ENCODE measurements at places on chromosomes 13 and 19. TPM values are rescaled to one million over a fixed set of nuclear protein-coding genes. Genes with fewer than 3 reads are reported as not detected.
A peak's percentile ranks its signal among the peaks of the same experiment; 100 is the strongest.

CEACAM1 gene
- total RNA-seq: 3.5 TPM

- no peak overlapping the region for H3K4me3 ChIP-seq
- peaks cover 33% of the 10 kb centered on the region for H3K36me3 ChIP-seq
- no peak for DNase-seq
- H3K27me3 ChIP-seq: no peaks in the 10 kb centered on the region
- H3K4me1 ChIP-seq: no peaks in the 10 kb centered on the region
These were observed 19.5 kb upstream of the TM6SF2 start for GRCh38 chr19:19292607-19293006.

DNA sequence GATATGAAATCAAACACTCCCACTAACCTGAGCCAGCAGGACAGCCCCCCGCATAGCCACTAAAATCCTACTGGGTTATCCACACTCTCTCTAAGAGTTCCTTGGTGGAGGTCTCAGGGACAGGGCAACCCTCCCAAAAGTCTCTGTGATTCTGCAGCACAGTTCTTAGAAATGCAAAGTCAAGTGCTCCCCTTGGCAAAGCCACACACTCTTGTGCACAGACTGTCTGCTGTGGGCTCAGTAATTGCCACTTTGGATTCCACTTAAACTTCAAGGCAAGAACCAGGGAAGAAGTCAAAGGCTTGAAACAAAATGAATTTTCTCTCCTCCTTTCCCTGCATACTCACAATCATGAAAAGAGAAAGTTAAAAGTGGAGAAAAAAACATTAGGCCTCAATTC, 61.5 kb downstream of the DOCK9 start:
- H3K27me3 ChIP-seq: no peaks in the 10 kb centered on the region
- no peak overlapping the region for H3K27ac ChIP-seq
- DNase-seq: peak; percentile 31
- no peak overlapping the region for H3K4me3 ChIP-seq

CYP4F11 gene
- not detected for total RNA-seq

BRCA2 gene
- 11.9 TPM for total RNA-seq

DNA sequence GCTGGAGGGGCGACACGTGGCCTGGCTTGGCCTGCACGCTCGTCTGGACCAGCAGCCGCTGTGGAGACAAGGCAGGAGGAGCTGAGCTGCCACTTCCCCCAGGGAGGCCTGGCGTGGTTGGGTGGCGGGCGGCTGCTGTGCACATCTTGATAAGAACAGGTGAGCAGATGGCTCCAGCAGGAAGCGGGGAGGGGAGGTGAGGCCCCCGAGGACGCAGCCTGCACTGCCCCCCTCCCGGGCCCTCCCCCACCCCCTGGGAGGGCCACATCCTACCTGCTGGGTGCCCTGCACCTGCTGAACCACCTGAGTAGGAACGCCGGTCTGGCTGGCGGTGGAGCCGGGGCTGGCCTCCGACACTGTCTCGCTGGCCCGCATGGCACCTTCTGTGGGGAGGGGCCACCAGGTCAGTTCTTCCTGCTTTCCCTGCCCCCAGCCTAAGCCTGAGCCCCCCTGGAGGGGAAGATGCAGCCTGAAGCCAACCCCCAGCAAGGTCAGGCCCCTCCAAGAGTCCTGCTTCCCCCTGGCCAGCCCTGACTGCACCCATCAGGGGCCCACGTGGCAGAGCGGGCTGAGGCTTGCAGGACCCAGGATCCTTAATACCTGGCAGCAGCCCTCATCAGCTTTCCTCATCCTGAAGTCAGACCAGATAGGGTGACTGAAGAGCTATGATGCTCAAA, 22.8 kb downstream of the RFX1 start:
- no peak overlapping the region for H3K4me3 ChIP-seq
- no peaks in the 10 kb centered on the region for H3K36me3 ChIP-seq
- no peaks in the 10 kb centered on the region for H3K27me3 ChIP-seq
- no peak for DNase-seq
- H3K4me1 ChIP-seq: peaks cover 64% of the 10 kb centered on the region

- peak; percentile 89 for DNase-seq
- no peak overlapping the region for H3K4me3 ChIP-seq
- peaks cover under 1% of the 10 kb centered on the region for H3K4me1 ChIP-seq
- no peaks in the 10 kb centered on the region for H3K27me3 ChIP-seq
These were observed 14.8 kb downstream of the OPA3 start for GRCh38 chr19:45569619-45570421.

GRK1 gene
- total RNA-seq: not detected

GRCh38 chr19:19101540-19101939, 36.7 kb downstream of the TMEM161A start:
- H3K4me3 ChIP-seq: no peak overlapping the region
- H3K4me1 ChIP-seq: peaks cover 15% of the 10 kb centered on the region
- H3K27ac ChIP-seq: no peak overlapping the region
- no peaks in the 10 kb centered on the region for H3K27me3 ChIP-seq
- no peak for DNase-seq
- H3K36me3 ChIP-seq: no peaks in the 10 kb centered on the region

DNA sequence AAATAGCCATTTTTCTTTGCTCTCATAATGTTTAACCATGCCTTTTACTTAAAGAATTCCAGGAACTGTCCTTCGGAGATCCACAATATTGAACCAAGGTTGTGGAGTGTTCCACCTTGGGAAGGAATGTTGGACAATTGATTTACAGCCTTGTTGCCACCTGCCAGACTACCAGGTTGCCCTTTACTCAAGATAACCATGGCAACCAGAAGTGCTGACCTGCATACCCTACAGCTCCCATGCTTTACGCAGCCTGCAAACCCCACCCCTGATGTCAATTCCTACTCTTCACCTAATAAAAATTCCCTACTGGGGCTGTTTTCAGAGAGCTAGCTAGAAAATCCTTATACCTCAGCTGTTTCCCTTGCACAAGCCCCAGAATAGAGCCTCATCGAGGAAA, 151.0 kb upstream of the RXFP2 start:
- H3K27me3 ChIP-seq: no peaks in the 10 kb centered on the region
- H3K4me1 ChIP-seq: no peaks in the 10 kb centered on the region
- DNase-seq: no peak
- H3K4me3 ChIP-seq: no peak overlapping the region
- H3K36me3 ChIP-seq: no peaks in the 10 kb centered on the region

DNA sequence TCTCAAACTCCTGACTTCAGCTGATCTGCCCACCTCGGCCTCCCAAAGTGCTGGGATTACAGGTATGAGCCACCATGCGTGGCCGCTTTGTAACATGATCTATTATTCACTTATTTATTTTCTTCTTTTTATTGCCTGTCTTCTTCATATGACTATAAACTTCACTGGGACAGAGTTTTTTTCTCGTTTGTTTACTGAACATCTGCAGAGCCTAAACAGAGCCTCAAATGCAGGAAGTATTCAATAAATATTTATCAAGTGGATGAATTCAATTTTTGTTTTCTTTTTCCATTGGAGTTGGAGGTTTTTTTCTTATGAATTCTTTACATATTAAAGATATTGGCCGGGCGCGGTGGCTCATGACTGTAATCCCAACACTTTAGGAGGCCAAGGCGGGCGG, 54.7 kb downstream of the SKA3 start:
- no peaks in the 10 kb centered on the region for H3K27me3 ChIP-seq
- no peaks in the 10 kb centered on the region for H3K4me1 ChIP-seq
- no peak overlapping the region for H3K27ac ChIP-seq
- no peak for DNase-seq
- no peak overlapping the region for H3K4me3 ChIP-seq

GRCh38 chr13:47929156-47929555, 71.9 kb downstream of the SUCLA2 start:
- no peak overlapping the region for H3K4me3 ChIP-seq
- DNase-seq: no peak
- H3K27ac ChIP-seq: no peak overlapping the region
- no peaks in the 10 kb centered on the region for H3K36me3 ChIP-seq
- H3K4me1 ChIP-seq: no peaks in the 10 kb centered on the region

GRCh38 chr13:66971004-66971403, 259.1 kb downstream of the PCDH9 start:
- H3K27me3 ChIP-seq: no peaks in the 10 kb centered on the region
- H3K36me3 ChIP-seq: no peaks in the 10 kb centered on the region
- 0 out of 2 replicates have a peak, but pooled peaks cover 3% of the 10 kb centered on the region for H3K4me1 ChIP-seq

OR10H1 gene
- not detected for total RNA-seq

DNA sequence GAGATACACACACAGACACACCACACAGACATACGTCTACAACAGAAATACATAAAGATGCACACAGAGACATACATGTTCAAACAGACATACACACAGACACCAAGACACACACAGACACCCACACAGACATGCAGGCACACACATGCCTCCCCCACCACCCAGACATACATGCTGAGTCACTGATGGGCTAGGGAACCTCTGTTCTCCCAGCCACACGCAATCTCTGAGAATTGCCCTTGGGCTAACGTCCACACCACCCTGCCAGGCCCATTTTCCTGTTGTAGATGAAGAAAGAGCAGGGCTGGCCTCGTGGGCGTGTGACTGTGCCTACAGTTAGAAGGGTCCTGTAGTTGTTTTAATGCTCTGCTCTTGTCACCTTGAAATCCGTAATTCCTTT, 261.9 kb downstream of the KCNRG start:
- H3K36me3 ChIP-seq: no peaks in the 10 kb centered on the region
- no peaks in the 10 kb centered on the region for H3K4me1 ChIP-seq
- no peak overlapping the region for H3K27ac ChIP-seq
- H3K27me3 ChIP-seq: no peaks in the 10 kb centered on the region
- no peak for DNase-seq
- H3K4me3 ChIP-seq: no peak overlapping the region

- no peaks in the 10 kb centered on the region for H3K36me3 ChIP-seq
- H3K4me3 ChIP-seq: no peak overlapping the region
- no peak overlapping the region for H3K27ac ChIP-seq
- DNase-seq: no peak
- H3K4me1 ChIP-seq: peaks cover 19% of the 10 kb centered on the region
- H3K27me3 ChIP-seq: no peaks in the 10 kb centered on the region
These were observed 12.7 kb downstream of the SMIM24 start for GRCh38 chr19:3467437-3468198.

GRCh38 chr13:37729876-37730275, 131.3 kb upstream of the POSTN start:
- DNase-seq: no peak
- no peaks in the 10 kb centered on the region for H3K27me3 ChIP-seq
- H3K4me3 ChIP-seq: no peak overlapping the region
- H3K4me1 ChIP-seq: no peaks in the 10 kb centered on the region
- no peak overlapping the region for H3K27ac ChIP-seq

GRCh38 chr19:2609389-2610116, 92.9 kb downstream of the GNG7 start:
- peak; percentile 40 for DNase-seq
- no peak overlapping the region for H3K4me3 ChIP-seq
- H3K27ac ChIP-seq: no peak overlapping the region
- H3K27me3 ChIP-seq: no peaks in the 10 kb centered on the region
- H3K36me3 ChIP-seq: no peaks in the 10 kb centered on the region

GRCh38 chr13:108368250-108368905, 98.9 kb downstream of the TNFSF13B start:
- no peaks in the 10 kb centered on the region for H3K27me3 ChIP-seq
- H3K4me3 ChIP-seq: no peak overlapping the region
- H3K36me3 ChIP-seq: no peaks in the 10 kb centered on the region
- DNase-seq: no peak
- H3K27ac ChIP-seq: no peak overlapping the region

GRCh38 chr19:28899703-28900102, 313.2 kb downstream of the UQCRFS1 start:
- H3K4me1 ChIP-seq: no peaks in the 10 kb centered on the region
- H3K27me3 ChIP-seq: no peaks in the 10 kb centered on the region
- no peak overlapping the region for H3K27ac ChIP-seq
- no peaks in the 10 kb centered on the region for H3K36me3 ChIP-seq
- no peak overlapping the region for H3K4me3 ChIP-seq

DNA sequence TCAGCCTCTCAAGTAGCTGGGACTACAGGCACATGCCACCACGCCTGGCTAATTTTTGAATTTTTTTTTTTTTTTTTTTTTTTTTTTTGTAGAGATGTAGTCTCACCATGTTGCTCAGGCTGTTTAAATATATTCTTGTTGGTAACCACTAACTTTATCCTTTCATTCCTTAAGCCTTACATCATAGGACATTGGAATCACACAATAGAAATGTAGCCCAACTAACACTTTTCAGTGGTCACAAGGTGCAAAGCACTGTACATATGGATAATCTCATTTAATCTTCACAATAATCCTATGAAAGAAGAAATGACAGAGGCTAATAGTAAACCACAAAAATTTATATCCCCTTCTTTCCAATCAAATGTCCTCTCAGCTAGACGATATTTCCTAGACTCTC, 417.8 kb upstream of the DACH1 start:
- H3K4me1 ChIP-seq: no peaks in the 10 kb centered on the region
- no peak overlapping the region for H3K4me3 ChIP-seq
- no peak overlapping the region for H3K27ac ChIP-seq
- H3K36me3 ChIP-seq: no peaks in the 10 kb centered on the region
- no peak for DNase-seq

DNA sequence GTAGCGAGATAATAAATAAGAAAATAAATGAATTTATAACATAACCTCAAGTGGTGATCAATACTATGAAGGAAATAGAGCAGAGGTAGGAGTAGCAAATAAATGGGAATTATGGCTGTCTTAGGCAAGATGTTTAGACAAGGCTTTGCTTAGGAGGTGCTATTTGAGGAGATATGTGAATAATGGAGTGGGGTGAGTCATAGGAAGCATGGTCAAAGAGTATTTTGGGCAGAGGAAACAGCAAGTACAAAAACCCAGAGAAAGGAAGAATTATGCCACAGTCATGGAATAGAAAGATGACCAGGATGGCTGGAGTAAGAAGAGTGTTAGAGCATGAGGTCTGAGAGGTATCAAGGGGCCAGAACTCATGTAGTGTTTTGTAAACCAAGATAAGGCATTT, 33.6 kb upstream of the LPAR6 start:
- no peaks in the 10 kb centered on the region for H3K27me3 ChIP-seq
- H3K4me3 ChIP-seq: no peak overlapping the region
- no peak overlapping the region for H3K27ac ChIP-seq
- no peaks in the 10 kb centered on the region for H3K4me1 ChIP-seq
- H3K36me3 ChIP-seq: peaks cover 20% of the 10 kb centered on the region

GRCh38 chr19:1162404-1163282, 11.4 kb downstream of the SBNO2 start:
- H3K4me3 ChIP-seq: no peak overlapping the region
- peaks cover 7% of the 10 kb centered on the region for H3K4me1 ChIP-seq
- H3K27me3 ChIP-seq: no peaks in the 10 kb centered on the region
- peak; percentile 51 for DNase-seq

ZNF71 gene
- total RNA-seq: 23.2 TPM

IGFL3 gene
- not detected for total RNA-seq

GRCh38 chr13:66503890-66504289, 726.2 kb downstream of the PCDH9 start:
- H3K4me1 ChIP-seq: no peaks in the 10 kb centered on the region
- no peak overlapping the region for H3K4me3 ChIP-seq
- DNase-seq: no peak
- no peaks in the 10 kb centered on the region for H3K27me3 ChIP-seq
- no peaks in the 10 kb centered on the region for H3K36me3 ChIP-seq

- H3K27me3 ChIP-seq: no peaks in the 10 kb centered on the region
- peaks cover 15% of the 10 kb centered on the region for H3K36me3 ChIP-seq
- no peak for DNase-seq
- H3K27ac ChIP-seq: peak overlapping the region; percentile 99
These were observed 1.9 kb downstream of the ZC3H4 start for GRCh38 chr19:47111682-47112165.

GRCh38 chr13:50995854-50996253, 86.3 kb downstream of the RNASEH2B start:
- no peak overlapping the region for H3K27ac ChIP-seq
- no peak overlapping the region for H3K4me3 ChIP-seq
- no peaks in the 10 kb centered on the region for H3K36me3 ChIP-seq
- H3K27me3 ChIP-seq: no peaks in the 10 kb centered on the region
